ENCODE measurements at places on chromosomes 13 and 19. TPM values are rescaled to one million over a fixed set of nuclear protein-coding genes. Genes with fewer than 3 reads are reported as not detected.

Gene SIRT6
- total RNA-seq = 30.4 TPM

Gene RFPL4AL1
- not detected for total RNA-seq

Gene SBNO2
- 83.3 TPM for total RNA-seq

Gene AP1M1
- 90.4 TPM for total RNA-seq

Gene ZNF320
- 36.0 TPM for total RNA-seq

Gene C19orf85
- not detected for total RNA-seq

Gene OR10H1
- total RNA-seq = 0.07 TPM

Gene MEF2B
- total RNA-seq = 4.1 TPM

Gene ZNF552
- 29.9 TPM for total RNA-seq

Gene VPS36
- total RNA-seq = 71.5 TPM

Gene FAM216B
- total RNA-seq = not detected

Gene PIAS4
- 56.8 TPM for total RNA-seq

Gene HNRNPUL1
- 274 TPM for total RNA-seq

Gene CABP5
- total RNA-seq = not detected

Gene GZMM
- total RNA-seq = 0.34 TPM

Gene ZNF20
- 10.6 TPM for total RNA-seq

Gene KCTD12
- total RNA-seq = 6.2 TPM

Gene NLRP11
- total RNA-seq = not detected

Gene TINCR
- 0.42 TPM for total RNA-seq

Gene GPR183
- 240 TPM for total RNA-seq

Gene CFAP97D2
- total RNA-seq = not detected

Gene IGFL1
- not detected for total RNA-seq

Gene GRIK5
- total RNA-seq = 0.27 TPM

Gene SYNE4
- total RNA-seq = 3.4 TPM

Gene TEX101
- total RNA-seq = not detected

Gene AP1M2
- not detected for total RNA-seq

Gene U2AF2
- total RNA-seq = 275 TPM

Gene FSD1
- 3.4 TPM for total RNA-seq

Gene RFX1
- total RNA-seq = 33.3 TPM

Gene SLC15A1
- not detected for total RNA-seq

Gene PRSS57
- total RNA-seq = not detected

Gene ZNF540
- 10.7 TPM for total RNA-seq

Gene HAUS8
- total RNA-seq = 24.9 TPM

Gene RDH8
- not detected for total RNA-seq

Gene SPART
- total RNA-seq = 20.8 TPM

Gene ODAD3
- 0.62 TPM for total RNA-seq

Gene IGFL2
- total RNA-seq = not detected

Gene C1QTNF9B
- not detected for total RNA-seq

All from B cell (primary cell).